Renal pelvis (tissue), 12 donors: ENCODE measurements at places on chromosomes 16 and 17.

GRCh38 chr17:28324267-28324745 is 5.3 kb downstream of the TMEM97 start:
- no peak for DNase-seq

DNA sequence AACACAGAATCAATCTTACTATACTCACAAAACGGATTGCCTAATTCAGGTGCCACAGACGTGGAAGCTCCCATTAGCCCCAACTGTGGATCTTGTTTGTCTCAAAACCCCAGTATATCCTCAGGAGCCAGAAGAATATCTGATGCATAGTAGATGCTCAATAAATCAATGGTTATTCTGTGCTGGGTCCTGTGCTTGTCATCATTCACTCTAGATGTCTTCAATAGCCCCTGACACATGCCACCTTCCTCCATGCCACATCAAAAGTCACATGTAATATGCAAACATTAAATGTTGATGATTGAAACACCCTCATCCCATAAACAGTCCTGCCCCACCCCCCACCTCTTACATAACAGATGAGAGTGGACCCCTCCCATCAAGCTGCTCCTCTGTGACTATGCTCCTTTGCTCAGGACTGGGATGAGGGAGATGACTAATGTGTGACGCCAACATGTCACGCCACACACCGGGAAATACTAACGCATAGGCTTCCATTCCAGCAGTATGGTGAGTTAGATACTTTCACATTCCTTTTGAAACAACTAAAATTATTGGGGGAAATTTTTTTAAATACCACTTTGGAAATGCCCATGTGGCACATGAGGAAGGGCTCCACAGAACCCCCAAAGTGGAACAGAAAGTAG is 267.6 kb upstream of the SDK2 start:
- no peak for DNase-seq

- DNase-seq: no peak
These were observed 39.4 kb upstream of the PHB1 start for GRCh38 chr17:49454050-49454449.

DNA sequence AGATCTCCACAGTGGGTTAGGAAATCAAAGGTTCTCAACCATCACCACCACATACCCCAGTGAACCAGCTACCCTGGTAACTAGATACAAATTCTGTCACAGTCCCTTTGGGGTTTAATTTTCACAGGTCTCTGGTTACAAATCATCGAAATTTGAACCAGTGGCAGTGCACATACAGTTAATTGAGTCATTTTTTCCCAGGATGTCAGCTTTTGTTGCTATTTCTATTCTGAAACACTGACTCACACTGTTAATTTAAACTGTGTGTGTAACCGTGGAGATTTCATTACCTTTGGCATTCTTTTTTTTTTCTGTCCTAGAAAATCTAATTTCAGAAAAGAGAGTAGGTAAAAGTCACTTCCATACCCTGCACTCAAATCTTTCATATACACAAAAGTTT is 511.5 kb downstream of the TOX3 start:
- DNase-seq: no peak

GRCh38 chr17:340074-340473 is 12.5 kb downstream of the RPH3AL start:
- no peak for DNase-seq

GRCh38 chr17:9763643-9764042 is 27.7 kb downstream of the DHRS7C start:
- DNase-seq: no peak

GRCh38 chr16:26058326-26058725 is 366.6 kb downstream of the HS3ST4 start:
- no peak for DNase-seq
